Skin of body (tissue), 3 donors: ENCODE measurements at places on chromosomes 5 and 9. TPM values are rescaled to one million over a fixed set of nuclear protein-coding genes. Genes with fewer than 3 reads are reported as not detected.

Gene ARHGEF28
- total RNA-seq, result 19.2 TPM

Gene BICD2
- 55.6 TPM for total RNA-seq

Gene ARSK
- 7.2 TPM for total RNA-seq

DNA sequence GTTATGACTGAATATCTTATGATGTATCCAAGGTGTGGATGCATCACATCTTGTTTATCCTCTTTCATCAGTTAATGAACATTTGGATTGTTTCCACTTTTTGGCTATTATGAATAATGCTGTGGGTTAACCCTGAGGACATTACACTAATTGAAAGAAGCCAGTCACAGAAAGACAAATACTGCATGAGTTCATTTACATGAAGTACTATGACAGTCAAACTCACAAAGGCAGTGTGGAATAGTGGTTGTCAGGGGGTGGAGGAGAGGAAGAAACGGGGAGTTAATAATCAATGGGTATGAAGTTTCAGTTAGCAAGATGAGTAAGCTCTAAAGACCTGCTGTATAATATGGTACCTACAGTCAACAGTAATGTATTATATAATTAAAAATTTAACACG is 409.4 kb upstream of the CTNND2 start:
- no peak for DNase-seq

GRCh38 chr5:119250946-119251901 is 104.6 kb upstream of the TNFAIP8 start:
- peak; percentile 34 for DNase-seq

GRCh38 chr5:40404613-40405012 is 275.1 kb upstream of the PTGER4 start:
- DNase-seq, result no peak

- DNase-seq, result no peak
Measured at GRCh38 chr9:38622288-38622674, 1.9 kb upstream of the ANKRD18A start.

DNA sequence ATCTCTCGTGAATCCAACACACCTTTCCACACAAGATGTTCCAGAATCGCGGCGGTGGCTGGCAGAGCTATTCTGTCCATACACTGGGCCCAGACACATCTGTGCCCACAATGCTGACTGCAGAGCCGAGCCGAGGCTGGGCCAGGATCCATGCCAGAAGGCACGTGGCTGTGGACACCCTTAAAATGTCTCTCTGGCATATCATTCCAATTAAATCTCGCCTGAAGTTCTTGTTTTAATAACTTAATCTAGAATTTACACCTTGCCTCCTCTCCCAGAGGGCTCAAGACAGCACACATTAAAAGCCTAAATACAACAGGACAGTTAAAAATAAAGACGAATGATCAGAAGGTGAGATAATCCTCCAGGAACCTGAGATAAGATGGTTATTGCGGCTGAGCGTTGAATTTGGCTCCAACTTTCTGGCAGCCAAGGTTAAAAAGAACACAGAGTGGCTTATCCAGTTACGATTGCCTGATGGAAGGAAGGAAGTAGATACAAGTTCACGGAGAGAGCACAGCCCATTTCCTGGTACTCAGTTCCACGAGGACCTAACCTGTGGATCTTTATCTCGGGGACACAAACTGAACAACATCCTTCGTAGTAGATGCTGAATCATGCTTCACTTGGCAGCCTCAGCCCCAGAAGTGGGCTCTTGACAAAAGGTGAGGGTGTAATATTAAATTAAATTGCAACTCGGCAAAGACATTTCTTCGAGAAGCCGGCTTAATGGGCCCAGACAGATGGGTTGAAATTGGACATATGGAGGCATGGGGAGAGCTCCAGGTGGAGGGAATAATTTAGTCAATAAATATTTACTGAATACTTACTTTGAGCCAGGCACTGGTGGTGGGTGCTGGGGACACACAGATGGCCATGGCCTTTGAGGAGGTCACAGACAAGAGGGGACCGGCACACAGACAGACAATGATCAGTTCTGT is 86.0 kb upstream of the TBC1D2 start:
- DNase-seq, result no peak

GRCh38 chr5:10629682-10630081 is 65.8 kb downstream of the ANKRD33B start:
- DNase-seq, result no peak

DNA sequence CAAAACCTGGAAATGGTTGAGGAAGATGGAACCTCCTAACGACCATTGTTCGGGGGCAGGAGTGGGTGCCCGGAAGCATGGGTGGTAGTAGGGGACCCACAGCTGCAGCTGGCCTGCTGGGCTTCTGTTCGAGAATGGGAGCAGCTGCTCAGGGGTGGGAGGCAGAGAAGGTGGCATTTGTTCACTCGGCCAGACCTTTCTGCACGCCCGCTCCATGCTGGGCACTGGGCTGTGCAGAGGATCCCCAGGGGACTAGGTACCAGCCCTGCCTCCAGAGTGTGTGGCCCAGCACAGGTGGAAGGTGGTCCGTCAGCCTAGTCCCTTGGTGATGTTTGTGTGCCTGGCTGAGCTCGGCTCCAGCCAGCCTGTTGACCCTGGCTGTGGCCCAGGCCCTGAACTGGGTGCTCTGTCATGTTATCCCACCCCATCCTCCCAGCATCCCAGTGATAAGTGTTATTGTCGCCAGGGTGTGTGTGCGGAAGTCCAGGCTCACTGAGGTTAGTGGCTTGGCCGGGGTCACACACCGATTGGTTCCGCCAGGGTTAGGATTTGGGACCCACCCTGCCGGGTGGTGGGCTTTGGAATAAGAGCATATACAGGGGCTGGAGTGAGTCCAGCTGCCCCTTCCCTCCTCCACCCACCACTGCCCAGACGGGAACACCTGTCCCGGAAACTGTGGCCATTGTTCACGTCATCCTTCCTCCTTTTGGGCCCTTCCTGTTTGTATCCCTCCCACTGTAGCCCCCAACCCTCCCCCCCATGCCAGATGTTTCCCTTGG is 4.8 kb downstream of the N4BP3 start:
- no peak for DNase-seq
